ENCODE measurements at places on chromosomes 11 and 22. TPM values are rescaled to one million over a fixed set of nuclear protein-coding genes. Genes with fewer than 3 reads are reported as not detected.

The DMC1 gene
- polyA plus RNA-seq: 0.16 TPM

The MFNG gene
- 38.7 TPM for polyA plus RNA-seq

The C11orf42 gene
- not detected for polyA plus RNA-seq

The SCN3B gene
- 0.13 TPM for polyA plus RNA-seq

Measured in spleen (tissue), 13 donors.